ENCODE measurements at places on chromosomes 5 and 9.

- no peak for DNase-seq
These were observed 17.8 kb upstream of the NPM1 start for GRCh38 chr5:171369898-171370297.

DNA sequence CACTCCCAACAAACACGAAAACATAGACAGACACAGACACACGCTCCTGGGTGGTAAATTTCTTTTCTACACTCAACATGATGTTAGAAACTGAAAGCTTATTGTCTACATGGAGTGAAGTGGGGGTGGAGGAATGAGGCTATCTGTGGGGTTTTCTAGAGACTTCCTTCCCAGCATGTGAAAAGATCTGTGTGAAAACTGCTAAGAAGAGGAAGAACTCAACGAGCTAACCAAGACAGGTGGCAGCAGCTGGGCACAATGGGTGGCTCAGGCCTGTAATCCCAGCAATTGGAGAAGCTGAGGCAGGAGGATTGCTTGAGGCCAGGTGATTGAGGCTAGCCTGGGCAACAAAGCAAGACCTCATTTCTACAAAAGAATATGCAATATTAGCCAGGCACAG lies 7.6 kb downstream of the FYB1 start:
- DNase-seq: no peak

DNA sequence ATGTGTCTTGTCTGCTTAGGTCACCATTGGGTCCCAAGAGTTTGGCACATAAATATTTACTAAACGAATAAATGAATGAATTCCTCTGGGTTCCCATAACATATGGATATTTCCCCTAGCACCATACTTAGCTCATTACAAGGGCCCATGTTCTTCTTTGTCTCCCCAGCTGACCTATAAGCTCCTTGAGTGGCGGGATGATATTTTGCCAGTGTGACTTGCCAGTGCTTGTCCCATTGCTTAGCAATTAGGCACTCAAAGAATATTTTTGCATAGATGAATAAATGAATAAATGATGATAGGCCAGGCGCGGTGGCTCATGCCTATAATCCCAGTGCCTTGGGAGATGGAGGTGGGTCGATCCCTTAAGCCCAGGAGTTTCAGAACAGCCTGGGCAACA lies 16.9 kb upstream of the CTNNA1 start:
- no peak for DNase-seq

DNA sequence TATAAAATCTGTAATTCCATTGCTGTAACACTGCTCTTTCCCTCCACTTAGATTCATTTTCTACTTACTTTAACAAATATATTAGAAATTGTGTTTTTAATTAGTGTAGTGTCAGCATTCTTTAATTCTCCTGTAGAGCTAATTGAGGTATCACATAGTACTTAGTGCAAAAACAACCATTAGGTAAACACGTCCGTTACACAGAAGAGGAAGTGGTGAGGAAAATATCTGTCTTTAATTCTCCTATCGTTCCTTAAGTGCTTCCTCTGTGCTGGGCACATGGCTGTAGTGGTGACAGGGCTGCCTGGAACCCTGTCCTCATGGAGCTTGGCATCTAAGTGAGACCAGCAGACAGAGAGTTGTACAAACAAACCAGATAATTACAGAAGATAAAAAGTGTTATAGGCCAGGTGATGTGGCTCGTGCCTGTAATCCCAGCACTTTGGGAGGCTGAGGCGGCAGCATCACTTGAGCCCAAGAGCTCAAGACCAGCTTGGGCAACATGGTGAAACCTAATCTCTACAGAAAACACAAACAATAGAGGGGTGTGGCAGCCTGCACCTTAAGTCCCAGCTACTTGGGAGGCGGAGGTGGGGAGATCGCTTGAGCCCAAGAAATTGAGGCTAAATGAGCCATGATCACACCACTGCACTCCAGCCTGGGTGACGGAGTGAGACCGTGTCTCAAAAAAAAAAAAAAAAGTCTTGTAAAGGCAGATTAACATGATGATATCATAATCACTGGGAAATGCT lies 36.4 kb downstream of the PARP8 start:
- no peak for DNase-seq

DNA sequence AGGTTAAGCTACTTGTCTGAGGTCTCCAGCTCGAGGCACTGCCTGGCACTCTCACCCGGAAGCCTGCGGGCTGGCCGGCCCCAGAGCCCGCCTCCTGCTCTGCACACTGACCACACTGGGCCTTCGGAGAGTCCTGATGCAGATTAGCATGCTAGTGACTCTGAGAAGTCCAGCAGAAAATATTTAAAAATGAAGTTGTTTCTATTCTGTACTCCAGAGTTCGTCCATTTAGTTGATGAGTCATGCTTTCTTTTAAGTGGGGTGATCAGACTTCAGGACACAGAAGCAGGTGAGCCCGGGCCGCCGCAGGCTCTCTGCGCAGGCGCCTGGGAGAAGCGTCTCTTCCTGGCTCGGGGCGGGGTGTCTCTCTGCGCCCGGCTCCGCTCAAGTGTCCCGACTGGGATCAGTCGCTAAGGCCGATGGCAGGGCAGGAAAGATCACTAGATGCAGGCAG lies 32.5 kb downstream of the FAM240B start:
- DNase-seq: peak; percentile 54

All from retinal pigment epithelial cell (primary cell).